IPS DF 19.7 (cell line): ENCODE measurements at places on chromosomes 2 and 18.

DNA sequence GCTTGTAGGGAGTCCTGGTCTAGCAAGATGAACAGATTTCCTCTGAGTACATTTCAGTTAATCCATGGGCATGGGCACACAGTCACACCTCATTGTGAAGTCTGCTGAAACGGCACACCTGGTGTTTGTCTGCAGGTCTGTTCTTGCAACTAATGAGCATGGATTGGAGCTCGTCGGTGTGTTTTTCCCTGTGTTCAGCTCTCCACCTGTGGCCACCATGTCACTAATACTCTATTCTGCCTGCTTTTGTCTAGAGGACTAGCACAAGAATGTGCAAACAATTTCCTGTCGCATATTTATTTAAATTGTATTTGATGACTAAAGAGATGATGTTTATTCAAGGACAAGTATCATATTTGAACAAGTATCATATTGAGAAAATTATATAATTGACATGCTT lies 24.5 kb upstream of the PPP4R1 start:
- no peak for DNase-seq

GRCh38 chr18:3806656-3807055 lies 356.7 kb downstream of the TGIF1 start:
- no peak for DNase-seq

GRCh38 chr18:46237891-46238290 lies 133.7 kb downstream of the HAUS1 start:
- DNase-seq: no peak

GRCh38 chr2:204110338-204110741 lies 173.8 kb downstream of the ICOS start:
- DNase-seq: no peak

- DNase-seq: no peak
Observed at GRCh38 chr2:241997017-241997416, 127.5 kb downstream of the RTP5 start.

DNA sequence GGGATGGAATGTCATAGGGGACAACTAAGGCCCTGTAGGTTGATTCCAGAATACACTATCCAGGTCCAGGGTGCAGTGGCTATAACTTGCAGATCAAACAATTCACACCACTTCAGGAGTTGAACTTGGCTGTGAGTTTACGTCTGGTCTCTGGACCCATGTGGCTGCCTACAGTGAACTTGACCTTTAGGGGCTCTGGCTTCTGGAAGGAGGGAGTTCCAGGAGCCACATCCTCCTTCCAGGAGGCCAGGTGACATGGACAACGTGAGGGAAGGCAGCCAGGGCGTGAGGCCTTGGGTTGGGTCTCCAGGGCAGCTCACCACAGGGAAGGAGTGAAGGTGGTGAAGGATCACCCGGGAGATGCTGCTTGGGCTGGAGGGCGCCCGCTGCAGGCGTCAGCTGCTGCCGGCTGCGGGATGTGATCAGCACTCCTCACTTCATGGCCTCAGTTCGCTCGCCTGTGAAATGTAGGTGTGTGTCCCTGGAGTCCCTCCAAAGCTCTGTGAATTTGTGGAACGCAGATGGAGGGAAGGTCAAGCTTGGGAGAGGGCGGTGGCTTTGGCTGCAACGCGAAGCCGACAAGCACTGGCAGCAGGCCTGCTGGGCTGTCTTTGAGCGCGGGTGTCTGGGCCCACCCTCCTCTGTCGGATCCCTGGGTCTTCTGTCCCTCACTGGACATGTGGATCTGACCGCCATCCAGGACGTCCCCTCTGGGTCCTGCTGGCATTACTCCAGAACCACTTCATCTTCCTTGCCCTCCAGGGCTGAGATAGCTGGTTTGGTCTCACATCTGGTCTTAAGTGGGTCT lies 146.5 kb downstream of the GLI2 start:
- no peak for DNase-seq

DNA sequence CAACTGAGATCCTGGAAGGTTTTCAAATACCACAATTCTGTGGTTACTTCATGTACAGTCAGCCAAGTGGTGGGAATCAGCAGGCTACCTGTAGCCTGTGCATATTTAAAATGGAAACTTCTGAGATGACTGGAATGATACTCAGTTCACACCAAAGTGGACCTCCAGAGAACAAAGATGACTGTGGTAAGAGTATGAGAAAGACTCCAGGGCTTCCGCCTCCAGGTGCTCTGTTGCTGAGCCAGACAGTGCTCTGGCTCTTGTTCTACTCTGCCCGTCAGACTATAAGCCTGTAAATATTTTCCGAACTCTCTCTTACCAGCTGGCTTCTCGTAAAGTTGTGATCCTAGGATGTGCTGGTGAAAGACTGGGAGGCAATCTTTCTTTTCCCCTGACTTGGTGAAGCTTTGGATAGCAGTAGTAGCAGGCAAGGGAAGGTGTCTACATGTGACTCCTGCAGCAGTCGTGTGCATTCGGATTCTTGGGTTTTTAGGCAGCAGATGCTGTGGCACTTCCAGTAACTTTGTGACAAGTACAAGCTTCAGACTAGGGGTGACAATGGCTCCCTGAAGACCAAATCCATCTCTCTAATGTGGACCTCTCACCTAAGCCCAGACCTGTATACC lies 23.1 kb downstream of the ST3GAL5 start:
- no peak for DNase-seq

DNA sequence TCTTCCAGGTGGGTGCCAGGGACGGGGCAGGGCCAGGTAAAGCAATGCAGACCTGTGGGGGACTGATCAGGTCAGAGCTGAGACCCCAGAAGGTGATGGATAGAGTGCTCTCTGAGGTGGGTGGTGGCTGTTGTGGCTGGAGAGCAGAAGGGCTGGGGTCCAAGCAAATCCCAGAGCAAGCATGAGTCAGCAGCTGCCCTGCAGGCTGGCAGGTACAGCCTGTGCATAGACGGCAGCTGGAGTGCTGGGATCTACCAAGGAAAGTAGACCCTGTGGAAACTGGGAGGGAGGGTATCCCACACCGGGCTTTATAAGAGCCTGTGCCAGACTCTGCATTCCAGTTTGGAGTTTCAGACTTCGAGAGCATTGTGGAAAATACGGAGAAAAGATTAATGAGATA lies 663 bp downstream of the TRIM54 start:
- DNase-seq: no peak

DNA sequence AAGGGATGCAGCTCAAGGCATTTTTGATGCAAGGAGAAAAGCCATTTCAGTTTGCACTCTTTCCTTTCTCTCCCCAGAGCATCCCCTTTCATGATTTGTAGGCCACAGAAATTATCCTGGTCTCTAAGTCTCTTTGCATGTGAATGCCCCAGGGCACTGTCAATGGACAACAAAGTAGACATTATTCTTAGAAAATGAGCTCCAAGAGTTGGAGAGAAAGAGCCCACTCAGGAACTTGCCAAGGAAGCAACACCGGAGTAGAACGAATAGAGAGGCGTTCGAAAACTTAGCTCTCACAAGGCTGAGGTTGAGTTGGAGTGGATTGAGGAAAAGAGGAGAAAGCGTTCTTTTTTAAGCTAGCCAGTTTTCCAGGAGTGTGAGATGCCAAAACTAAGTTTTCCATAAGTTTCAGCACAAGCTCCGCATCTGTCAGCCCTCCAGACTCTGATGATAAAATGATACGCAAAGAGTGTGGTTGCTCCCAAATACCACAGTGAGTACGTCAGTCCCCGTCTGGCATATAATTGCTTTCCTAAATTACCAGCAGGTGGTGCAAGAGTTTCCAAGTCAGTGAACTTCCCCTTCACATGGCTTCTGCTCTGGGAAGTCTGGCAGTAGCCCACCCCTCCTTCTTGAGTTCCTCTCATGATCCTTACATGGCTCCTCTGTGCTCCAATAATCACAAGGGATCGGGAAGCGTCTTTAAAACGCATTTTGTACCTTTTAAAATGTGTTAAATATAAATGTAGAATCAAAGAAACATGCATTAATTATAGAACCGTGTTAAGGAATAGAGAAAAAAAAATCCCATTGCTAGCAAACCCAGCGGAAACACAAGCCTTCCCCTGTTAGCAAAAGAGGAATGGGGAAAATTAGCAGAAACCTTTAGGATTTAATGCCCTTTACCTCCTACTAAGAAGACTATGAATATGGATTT lies 1060.6 kb upstream of the FANCL start:
- DNase-seq: peak; percentile 78

DNA sequence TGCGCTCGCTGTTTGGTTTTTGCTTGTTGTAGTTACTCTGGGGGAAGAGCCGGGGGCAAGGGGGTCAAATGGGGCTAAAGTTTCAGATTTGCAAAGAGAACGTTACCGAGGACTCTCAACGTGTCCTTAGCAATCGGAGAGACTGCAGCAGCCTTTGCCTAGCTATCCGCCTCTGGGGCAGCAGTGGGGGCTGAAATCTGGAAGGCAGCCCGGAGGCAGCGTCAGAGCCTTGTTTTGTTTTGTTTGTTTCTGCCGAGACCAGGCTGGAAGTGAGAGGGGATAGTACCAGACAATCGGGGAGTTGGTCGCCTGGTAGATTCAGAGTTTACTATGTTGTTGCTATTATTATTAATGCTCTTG lies 1.2 kb downstream of the CDH20 start:
- DNase-seq: no peak
